ENCODE measurements at places on chromosomes 13 and 19.

GRCh38 chr13:74324338-74324737 lies 190.1 kb upstream of the KLF12 start:
- no peak for DNase-seq

DNA sequence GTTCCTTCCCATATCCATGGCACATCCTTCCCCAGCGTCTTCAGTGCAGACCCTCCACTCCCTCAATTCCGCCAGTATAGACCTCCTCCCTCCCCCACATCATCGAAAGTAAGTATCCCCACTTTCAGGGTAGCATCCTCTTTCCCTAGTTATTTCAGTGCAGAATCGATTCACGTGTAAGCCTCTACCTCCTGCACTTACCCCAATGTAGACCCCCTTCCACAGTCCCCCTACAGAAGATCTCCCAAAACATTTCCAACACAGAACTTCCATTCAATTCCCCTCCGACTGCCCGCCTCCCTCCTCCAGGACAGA lies 664 bp downstream of the IRF3 start:
- no peak for DNase-seq

- peak; percentile 73 for DNase-seq
Observed at GRCh38 chr19:41327576-41328156, 17.7 kb downstream of the CCDC97 start.

DNA sequence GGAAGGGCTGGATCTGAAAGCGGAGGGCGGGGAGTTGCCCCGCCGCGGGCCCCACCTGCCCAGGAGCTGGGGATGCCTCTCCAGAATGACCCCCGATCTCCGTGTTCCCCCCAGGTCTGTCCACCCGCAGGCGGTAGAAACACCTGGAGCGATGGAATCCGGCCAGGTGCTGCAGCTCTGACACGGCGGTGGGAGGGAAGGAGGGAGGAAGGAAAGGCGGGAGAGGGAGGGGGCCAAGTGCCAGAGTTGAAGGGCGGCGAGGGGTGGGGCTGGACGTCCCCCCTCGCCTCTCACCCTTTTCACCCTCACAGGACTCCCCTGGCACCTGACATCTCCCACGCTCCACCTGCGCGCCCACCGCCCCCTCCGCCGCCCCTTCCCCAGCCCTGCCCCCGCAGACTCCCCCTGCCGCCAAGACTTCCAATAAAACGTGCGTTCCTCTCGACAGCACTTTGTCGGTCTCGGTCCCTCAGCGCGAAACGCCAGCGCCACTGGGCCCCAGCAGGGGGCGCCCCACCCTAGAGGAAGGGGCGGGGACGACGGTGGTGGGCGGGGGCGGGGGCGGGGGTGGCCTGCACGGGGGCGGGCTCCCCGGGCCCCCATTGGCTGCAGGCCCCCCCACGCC lies 337 bp upstream of the FXYD7 start:
- no peak for DNase-seq

DNA sequence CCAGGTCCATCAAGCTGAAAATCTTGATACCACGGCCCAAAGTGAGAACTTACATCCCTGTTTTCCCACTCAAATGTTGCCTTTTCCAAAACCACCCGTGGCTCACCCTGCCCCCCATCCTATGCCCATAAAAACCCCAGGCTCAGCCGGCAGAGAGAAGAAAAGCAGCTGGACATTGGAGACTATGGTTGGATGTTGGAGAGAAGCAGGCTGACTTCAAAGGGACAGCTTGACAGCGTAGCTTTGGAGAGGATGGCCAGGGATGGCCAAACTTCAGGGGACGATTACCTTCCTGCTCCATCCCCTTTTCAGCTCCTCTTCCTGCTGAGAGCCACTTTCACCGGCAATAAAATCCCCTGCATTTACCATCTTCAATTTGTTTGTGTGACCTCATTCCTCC lies 3.5 kb upstream of the ZNF792 start:
- no peak for DNase-seq

- no peak for DNase-seq
Observed at GRCh38 chr19:1472231-1473084, 6.6 kb downstream of the C19orf25 start.

- DNase-seq = no peak
Observed at GRCh38 chr13:75723901-75724300, 87.8 kb downstream of the LMO7 start.

GRCh38 chr13:29165216-29165615 lies 345.1 kb downstream of the MTUS2 start:
- DNase-seq = no peak

DNA sequence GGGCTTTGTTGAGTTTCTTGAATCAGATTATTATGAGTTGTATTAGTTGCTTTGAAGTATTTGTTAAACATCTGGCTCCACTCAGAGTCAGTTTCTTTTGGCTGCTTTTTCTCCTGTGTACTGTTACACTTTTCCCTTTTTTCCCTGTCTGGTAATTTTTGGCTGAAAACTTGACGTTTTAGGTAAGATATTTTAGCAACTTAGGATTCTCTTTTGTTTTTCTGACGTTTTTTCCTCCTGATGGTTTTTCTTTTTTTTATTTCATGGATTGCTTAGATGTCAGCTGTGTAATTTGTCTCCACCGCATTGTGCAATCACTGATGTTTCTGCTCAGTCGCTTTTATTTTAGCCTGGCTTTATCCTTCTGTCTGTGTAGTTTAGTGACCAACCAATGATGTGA lies 20.7 kb downstream of the RFC3 start:
- no peak for DNase-seq

DNA sequence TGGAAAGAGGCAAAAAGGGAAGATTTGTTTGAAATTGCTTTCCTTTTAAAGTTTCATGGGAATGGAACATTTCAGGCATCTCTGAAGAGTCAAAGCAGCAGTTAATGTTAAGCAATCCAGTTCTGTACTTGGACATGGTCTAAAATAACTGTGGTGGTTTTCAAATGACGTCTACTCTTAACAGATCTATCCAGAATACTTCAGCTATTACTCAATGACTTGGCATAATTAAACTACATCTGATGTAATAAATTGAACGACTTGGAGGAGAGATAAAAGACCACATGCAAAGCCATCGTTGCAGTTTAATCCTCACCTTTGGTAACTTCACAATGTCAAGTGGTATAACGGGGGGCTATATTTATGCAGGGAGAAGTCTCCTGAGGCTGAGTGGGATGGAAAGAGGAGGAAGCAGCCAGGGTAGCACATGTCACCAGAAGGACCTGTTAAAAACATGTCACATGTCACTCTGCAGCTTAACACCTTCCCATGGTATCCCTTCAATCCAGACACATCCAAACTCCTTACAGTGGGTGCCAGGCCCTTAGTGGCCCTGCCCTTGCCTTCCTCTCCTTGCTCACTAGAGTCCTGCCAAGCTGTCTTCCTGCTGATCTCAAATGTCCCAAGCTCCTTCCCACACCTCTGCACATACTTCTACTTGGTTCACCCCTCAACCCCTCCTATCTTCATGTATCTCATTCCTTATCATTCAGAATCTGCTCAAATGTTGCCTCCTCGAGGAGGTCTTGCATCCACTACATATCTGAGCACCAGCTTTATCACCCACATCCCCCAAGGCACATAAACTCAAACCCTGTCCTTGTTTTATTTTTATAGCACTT lies 327.8 kb downstream of the SUCLA2 start:
- DNase-seq = no peak

DNA sequence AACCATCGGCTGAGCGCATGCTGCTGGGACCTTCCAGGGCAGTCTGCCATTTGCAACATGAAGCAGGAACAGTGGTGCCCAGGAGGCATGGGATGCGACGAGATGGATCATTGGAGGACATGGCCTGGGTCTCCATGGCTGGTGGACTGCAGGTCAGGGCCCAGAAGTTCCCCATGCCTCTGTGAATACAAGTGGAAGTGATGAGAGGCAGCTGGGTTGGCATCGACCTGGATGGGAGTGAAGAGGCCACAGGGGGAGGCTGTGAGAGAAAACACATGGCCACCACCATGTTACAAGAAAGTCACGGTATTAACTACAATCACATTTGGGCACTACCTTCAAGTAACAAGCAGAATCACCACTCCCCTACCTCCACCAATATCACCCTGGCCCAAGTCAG lies 262.0 kb downstream of the FOXO1 start:
- no peak for DNase-seq

DNA sequence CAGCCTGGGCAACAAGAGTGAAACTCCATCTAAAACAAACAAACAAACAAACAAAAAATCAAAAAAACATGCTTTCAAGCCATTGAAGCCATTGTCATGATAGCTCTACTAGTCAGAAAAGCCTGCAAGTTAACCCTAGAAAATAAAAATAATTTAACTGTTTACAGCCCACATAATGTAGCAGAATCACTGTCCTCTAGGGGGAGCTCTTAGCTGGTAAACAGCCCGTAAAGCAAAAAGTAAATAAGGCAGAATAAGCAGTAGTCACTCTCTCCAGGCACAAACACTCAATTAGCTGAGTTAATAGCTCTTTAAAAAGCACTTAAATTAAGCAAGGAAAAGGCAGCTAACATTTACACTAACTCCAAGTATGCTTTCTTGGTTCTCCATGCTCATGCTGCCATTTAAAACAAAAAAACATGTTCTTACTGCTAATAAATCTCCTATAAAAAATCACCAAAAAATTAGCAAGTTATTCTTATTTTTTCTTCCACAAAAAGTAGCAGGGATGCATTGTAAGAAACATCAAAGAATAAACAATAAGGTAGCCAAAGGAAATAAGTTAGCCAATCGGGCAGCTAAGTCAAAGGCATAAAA lies 11.3 kb downstream of the LILRB4 start:
- DNase-seq = no peak

GRCh38 chr13:113329656-113330312 lies 32.7 kb downstream of the LAMP1 start:
- no peak for DNase-seq

- no peak for DNase-seq
Observed at GRCh38 chr13:43042410-43042921, 19.1 kb downstream of the DNAJC15 start.

GRCh38 chr13:70407486-70407885 lies 299.2 kb upstream of the KLHL1 start:
- no peak for DNase-seq

- peak; percentile 59 for DNase-seq
Observed at GRCh38 chr19:49057636-49058234, at the start of gene CGB7. Gene CGB7, minus strand, starts transcription at chr19:49057749. Its CDS starts 2,374 bp downstream, at chr19:49055375.

- no peak for DNase-seq
Observed at GRCh38 chr19:38079926-38080380, 144.1 kb downstream of the DPF1 start.

DNA sequence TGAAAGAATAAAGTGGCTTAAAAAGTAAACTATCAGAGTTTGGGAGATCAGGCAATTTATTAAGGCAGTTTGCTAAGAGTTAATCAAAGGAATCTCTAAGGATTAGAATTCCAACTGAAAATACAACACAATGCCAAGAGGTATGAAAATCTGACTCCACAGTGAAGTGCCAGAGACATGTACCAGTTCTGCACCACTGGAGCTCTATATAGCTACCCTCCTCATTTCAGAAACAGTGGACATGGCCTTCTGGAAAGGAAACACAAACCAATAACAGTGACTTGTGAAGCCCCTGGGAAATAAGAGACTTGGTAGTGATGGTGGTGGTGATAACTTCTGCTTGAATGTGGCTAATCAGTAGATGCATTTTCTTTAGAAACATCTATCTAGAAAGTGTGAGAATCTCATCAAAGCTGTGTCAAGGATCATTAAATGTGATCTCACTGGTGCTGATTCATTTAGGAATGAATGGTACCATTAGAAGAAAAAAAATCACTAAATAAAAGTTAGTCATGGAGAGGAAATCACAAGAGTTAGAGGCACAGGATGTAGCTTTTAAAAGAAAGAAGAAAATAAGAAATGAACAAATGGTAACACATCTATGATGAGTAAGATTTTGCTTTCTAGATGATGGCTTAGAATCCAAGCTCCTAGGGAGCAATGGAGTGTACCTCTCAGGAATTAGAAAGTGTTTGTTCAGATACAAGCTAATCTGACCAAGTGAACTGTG lies 20.1 kb upstream of the N4BP2L1 start:
- DNase-seq = no peak

GRCh38 chr13:21009036-21009435 lies 52.4 kb downstream of the LATS2 start:
- DNase-seq = no peak

GRCh38 chr19:6374711-6375410 lies 872 bp downstream of the PSPN start:
- no peak for DNase-seq

Data from right hindlimb (tissue), 1 donor.